ENCODE measurements at places on chromosomes 3 and 15.

DNA sequence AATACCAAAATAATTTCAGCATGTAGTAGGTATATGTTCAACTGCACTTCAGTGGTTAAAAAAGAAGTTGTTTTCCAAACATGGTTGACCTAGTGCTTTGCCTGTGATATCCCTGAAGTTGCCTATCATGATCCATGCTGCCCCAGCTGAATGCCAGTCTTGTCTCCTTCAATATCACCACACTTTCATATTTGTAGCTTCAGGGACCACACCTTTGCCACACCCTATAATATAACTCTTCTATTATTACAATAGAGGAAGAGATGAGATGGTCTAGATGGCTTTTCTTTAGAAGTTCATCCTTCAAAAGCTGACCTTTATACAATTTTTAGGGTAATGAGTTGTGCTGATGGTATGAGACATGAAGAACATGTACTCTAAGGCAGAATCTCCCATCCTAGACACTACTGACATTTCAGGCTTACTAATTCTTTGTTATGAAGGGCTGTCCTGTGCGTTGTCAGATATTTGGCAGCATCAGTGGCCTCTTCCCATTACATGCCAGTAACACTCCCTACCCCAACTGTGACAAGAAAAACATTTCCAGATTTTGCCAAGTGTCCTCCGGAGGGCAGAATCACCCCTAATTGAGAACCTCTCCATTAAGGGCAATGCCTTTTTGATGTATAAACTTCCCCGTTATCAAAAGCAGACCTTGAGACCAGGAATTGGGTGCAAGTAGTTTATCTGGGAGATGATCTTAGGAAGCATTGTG, 76.2 kb upstream of the PLCL2 start:
- no peak for DNase-seq

DNA sequence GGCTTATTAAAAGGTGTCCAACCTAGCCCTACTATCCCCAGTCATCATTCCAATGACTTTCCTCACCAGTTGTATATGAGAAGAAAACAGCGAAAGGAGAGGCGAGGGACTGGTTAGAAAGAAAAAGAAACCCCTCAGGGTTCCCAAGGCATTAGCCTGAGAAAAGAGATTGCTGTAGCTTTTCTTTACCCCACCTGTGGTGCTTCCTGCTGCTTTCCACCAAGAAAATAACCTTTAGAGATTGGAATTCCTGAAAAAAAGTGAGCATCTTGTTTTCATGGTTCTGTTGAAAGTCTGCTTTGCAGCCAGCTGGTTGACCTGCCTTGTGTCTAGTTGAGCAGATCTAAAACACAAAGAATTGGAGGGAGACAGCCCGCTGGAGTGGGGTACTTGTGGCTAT, 196.4 kb downstream of the CADPS start:
- DNase-seq, result no peak

- no peak for DNase-seq
Measured at GRCh38 chr3:140378571-140379340, 299.1 kb upstream of the TRIM42 start.

GRCh38 chr3:140277886-140278285, 342.9 kb downstream of the CLSTN2 start:
- no peak for DNase-seq

DNA sequence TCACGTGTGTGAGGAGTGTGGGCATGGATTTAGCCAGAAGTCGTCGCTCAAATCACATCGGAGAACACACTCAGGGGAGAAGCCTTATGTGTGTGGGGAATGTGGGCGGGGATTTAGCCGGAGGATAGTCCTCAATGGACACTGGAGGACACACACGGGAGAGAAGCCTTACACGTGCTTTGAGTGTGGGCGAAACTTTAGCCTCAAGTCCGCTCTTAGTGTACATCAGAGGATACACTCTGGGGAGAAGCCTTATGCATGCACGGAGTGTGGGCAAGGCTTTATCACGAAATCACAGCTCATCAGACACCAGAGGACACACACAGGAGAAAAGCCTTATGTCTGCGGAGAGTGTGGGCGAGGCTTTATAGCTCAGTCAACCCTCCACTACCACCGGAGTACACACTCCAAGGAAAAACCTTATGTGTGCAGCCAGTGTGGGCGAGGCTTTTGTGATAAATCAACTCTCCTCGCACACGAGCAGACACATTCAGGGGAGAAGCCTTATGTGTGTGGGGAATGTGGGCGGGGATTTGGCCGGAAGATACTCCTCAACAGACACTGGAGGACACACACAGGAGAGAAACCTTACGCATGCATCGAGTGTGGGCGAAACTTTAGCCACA, 28.1 kb downstream of the ZNF589 start:
- no peak for DNase-seq

GRCh38 chr3:114022145-114022802, 34.1 kb downstream of the CCDC191 start:
- no peak for DNase-seq

DNA sequence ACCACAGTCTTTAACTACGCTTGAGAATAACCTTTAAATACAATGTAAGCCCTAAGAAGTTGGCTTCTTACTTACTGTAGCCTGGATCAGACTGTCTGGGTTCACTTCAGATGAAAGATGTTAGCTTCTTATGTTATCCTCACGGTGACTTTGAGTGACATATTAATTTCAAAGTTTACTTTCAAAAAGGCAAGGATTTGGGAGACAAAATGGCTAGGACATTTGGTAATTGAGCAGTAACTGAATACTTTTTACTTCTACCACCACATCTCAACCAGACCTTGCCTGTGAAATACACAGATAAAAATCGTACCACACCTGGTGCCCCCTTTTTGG, 36.0 kb upstream of the BNIP2 start:
- DNase-seq, result no peak

GRCh38 chr3:173976281-173976680, 578.7 kb downstream of the NLGN1 start:
- no peak for DNase-seq

DNA sequence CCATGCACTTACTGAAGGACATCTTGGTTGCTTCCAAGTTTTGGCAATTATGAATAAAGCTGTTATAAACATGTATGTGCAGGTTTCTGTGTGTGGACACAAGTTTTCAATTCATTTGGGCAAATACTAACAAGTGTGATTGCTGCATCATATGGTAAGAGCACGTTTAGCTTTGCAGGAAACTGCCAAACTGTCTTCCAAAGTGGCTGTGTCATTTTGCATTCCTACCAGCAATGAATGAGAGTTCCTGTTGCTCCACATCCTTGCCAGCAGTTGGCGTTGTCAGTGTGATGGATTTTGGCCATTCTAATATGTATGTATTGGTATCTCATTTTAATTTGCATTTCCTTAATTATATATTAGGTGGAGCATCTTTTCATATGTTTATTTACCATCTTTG, 280.1 kb downstream of the SV2B start:
- DNase-seq, result no peak

DNA sequence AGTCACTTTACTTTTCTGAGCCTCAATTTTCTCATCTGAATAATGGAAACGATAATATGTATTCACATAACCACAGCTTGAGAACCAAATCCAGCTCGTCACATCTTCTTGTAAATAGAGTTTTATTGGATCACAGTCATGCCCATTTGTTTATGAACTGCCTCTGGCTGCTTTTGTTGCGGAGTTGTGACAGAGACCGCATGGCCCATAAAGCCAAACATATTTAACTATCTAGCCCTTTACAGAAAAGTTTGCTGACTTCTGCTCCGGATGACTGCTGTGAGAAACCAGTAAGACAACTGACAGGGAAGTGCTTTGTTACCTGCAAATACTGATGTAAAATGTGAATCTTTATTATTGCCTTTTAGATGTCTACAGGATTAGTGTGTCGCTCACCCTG, 216.0 kb downstream of the RORA start:
- no peak for DNase-seq

GRCh38 chr3:188283347-188283746, 129.4 kb downstream of the LPP start:
- no peak for DNase-seq

DNA sequence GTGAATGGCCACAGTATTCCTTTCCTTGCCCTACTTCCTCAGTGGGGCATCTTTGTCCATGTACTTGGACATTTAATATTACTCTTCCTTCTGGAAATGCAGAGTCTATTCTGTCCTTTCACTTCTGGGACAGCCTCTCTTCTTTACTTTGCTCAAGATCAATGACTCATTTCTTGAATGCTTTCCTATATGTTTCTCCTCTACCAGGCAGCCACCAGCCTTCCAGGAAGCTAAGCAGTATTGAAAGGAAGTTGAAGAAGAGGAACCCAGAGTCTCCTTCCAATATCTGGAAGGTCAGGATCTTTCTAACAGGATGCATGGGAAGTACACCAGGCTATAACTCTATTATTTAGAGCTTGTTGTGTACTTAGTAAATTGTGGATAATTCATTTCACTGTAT, 182.8 kb downstream of the CD47 start:
- no peak for DNase-seq

- peak; percentile 77 for DNase-seq
Measured at GRCh38 chr15:70853973-70854665, at the start of gene LARP6. TSS of gene LARP6 (minus strand) at chr15:70854157. CDS start at chr15:70854088, 69 bp downstream.

- no peak for DNase-seq
Measured at GRCh38 chr15:82305621-82306048, 43.0 kb downstream of the SAXO2 start.

DNA sequence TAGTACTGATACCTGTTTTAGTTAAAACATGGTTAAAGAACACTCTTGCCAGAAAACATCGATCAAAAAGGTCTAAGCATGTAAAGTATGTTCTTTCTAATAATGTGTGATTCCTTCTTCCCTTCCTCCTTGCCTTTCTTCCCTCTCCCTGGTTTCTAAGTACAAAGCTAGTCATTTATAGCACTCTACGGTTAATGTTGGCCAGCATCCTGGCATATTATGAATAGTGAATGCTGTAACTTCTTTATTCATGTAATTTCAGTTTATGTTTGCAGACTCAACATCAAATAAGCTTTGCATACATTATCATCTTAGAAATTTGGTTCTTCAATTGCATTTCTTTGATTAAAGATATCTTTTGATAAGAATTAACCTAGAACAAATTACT, 27.1 kb downstream of the P2RY12 start:
- no peak for DNase-seq

DNA sequence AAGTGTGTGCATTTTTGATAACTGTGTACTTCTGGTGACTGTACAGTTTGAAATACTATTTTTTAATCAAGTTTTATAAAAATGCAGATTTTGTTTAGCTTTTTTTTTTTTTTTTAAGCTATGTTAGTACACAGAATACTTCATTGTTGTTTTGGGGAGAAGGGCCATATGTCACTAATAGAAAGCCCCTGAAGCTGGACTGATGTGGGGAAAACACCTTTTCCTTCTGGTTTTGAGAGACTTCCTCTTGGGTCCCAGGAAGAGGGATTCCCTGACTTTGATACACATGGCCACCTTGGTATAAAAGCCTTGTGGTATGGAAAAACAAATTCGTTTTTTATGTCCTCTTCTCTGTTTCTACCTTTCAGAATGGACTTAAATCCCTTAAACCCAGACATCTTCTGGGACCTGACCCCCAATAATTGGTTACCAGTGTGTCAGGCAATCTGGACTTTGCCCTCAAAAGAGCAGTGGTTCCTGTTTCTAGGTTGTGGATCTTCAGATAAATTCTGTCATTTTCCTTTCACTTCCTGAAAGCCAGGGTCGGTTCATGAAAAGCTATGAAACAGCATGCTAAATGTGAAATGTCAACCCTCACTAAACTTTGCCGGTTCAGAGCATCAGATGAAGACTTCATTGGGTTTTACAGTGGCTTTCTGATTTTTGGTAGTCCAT, 31.1 kb upstream of the BLOC1S6 start:
- no peak for DNase-seq

- no peak for DNase-seq
Measured at GRCh38 chr3:12922306-12922705, 80.9 kb upstream of the RPL32 start.

DNA sequence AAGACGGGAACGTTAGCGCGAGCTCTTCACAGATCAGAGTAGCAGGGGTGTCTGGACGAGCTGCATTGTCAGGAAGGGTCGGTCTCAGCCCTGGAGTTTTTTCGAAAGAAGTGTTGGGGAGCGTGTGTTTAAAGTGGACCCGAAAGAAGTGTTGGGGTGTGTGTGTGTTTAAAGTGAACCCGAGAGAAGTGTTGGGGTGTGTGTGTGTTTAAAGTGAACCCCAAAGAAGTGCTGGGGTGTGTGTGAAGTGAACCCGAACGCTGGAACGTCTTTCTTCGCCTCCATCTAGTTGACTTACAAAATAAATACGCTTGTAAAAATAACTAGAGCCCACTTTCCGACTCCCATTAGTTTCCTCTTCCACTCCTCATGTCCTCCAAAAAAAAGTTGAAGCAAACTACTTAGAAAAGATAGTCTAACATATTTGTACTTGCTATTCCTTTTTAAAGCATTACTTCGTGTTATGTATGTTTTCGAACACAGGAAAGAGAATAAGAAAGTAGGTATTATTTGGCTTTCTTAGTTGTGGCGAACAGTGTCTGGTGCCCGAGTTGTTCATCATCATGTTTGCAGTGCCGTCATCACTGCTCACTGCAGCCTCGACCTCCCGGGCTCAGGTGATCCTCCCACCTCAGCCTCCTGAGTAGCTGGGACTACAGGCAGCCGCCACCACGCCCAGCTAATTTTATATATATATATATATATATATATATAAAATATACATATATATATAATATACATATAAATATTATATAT, 1.0 kb downstream of the LRCH3 start:
- DNase-seq, result peak; percentile 20

GRCh38 chr3:68936856-68937255, 4.5 kb upstream of the TAFA4 start:
- no peak for DNase-seq

DNA sequence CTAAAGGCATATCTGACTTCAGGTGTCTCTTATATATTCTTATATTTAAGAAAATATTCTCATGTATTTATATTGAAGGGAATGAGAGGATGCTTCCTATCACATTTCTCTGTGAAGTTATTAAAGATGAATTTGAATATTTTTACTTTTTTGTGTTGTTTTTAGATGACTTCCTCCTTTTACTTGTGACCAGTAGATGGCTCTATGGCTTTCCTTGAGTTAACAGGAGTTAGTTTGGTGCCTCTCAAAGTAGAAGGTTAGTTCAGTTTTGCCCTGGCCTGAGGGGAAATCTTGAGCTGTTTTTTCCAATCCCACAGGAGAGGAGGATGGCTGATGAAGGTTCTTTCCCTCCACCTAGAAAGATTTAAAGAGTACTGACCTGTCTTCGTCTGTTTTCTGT, 80.7 kb downstream of the SQOR start:
- peak; percentile 56 for DNase-seq

DNA sequence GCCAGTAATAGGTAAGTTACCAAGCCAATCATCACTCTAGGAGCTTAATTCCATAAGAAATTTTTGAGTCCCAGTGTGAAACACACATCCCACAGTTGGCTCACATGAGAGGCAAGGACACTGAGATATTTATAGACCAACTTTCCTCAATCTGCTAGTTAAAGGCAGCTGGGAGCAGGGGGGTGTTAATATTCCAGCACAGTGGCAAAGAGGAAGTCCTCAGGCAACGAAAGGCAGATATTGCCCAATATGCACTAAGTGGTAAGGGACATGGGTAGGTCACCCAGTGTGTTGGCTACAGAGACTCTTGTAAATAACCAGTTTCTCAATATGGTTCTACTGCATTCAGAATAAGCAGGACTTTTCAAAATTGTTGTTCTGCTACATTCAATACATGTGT, 61.0 kb downstream of the TOP2B start:
- no peak for DNase-seq

GRCh38 chr15:75916978-75917377, 13.3 kb downstream of the FBXO22 start:
- DNase-seq, result no peak

- no peak for DNase-seq
Measured at GRCh38 chr3:107184375-107184774, 192.9 kb upstream of the CCDC54 start.

Measured in spinal cord (tissue), 10 donors.